ENCODE measurements at places on chromosomes 4 and X.
A peak's percentile ranks its signal among the peaks of the same experiment; 100 is the strongest.

GRCh38 chrX:108148524-108148923, 56.9 kb downstream of the ATG4A start:
- DNase-seq: no peak

- DNase-seq: no peak
Measured at GRCh38 chr4:169330095-169330494, 59.3 kb upstream of the SH3RF1 start.

DNA sequence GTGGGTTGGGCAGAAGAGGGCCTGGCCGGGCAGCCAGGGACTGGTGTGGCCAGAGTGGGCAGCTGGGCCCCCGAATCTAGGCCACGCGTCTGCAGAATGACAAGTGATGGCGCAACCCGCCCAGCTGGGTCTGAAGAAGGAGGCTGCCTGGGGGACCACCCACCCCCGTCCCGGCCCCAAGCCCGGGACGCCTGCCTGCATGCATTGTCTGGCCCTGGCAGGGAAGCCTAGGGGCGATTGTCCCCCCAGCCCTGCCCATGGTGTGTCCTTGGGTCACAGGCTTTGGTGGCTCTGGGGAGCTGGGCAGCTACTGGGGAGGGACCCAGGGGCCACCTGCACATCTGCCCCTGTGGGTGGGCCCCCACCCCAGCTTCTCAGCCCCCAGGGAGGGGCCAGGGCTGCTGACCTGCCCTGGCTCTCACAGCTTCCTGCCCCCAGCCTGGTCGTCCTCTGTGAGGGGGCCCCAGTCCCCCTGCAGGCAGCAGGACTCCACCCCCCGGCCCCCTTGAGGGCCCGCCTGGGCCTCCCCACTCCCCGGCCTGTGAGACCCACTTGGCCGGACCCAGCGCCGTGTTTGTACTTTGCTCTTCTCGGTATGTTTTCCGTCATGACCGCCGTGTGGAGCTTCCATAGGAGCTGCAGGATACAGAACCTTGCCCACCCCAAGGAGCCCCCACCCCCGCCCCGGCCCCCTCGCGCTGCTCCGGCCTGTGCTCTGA, 4.9 kb downstream of the FGFR3 start:
- no peak for DNase-seq

DNA sequence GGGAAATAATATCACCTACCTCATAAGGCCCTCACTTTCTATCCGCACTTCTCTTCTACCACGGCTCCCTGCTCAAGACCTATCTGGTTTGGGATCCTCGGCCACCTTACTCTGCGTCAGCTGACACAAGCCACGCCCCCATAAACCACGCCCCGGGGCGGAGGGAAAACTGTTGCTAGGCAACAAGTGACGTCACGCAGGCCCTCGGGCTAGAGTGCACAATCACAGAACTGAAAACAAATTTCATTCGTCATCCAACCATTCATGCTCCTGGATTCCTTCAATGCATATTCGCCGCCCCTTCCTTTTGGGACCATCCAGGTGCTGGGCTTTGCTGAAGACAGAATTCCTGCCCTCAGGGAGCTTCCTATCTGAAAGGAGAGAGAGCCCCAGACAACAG, 66.3 kb downstream of the SMC1A start:
- DNase-seq: no peak

DNA sequence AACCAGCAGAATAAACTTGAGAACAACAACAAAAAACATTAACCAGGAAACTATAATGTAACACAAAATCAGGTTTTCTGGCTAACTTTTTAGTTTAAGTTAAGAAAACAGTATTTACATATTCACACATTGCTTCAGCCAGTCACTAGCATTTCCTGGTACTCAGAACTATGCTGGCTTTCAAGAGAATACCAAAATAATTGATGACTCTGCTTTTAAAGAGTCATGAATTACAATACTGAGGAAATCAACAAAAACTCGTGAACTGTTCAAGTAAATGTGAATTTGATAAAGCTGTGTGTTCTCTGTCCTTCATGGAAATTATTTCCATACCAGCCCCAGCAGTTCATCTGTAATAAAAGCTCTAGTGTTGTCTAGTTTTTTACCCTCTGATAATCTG, 27.4 kb downstream of the PRSS12 start:
- DNase-seq: no peak

- DNase-seq: no peak
Measured at GRCh38 chr4:123167931-123168330, 228.7 kb upstream of the SPRY1 start.

DNA sequence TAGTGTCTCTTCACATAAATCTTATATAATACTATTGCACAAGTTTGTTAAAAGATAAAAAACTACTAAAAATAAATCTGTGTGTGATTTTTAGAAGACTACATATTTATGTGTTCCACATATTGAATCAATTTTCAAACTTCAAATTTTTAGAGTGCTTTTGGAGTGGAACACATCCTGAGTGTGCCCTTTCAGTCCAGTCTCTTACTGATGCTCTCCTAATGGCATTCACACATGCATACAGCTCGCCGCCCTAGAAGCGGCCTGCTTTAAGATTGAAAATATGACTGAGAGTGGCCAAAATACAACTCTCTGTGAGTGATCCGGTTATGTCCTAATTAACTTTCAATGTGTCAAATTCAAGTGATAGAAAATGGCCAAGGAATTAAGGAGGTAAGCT, 628.8 kb downstream of the ANKRD50 start:
- no peak for DNase-seq

DNA sequence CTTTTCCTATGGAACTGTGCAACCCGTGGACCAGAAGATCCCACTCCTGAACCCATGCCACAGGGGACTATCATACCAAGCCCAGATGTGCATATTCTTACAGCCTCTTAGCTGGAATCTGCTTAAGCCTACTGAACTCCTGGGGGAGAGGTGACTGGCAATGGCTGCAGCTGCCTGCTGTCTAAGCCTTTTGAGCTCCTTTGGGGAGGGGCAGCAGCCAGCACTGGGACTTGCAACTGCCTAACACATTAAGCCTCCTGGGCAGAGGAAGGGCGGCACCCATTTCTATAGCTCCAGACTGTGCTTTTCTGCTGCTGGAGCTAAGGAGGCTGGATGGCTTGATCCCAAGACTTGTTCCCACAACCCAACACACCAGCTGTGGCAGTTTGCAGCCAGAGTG, 117.9 kb upstream of the VEGFC start:
- DNase-seq: no peak

- DNase-seq: peak; percentile 91
Measured at GRCh38 chr4:37561803-37562207, 124.4 kb downstream of the RELL1 start.

GRCh38 chrX:100363896-100364295, 46.2 kb downstream of the PCDH19 start:
- no peak for DNase-seq

Data from astrocyte (in vitro differentiated cells and primary cell).